Transverse colon (tissue), 4 donors: ENCODE measurements at places on chromosomes 3 and 15. TPM values are rescaled to one million over a fixed set of nuclear protein-coding genes. Genes with fewer than 3 reads are reported as not detected.

The EIF4A2 gene
- 146 TPM for total RNA-seq

The SEC22A gene
- 21.6 TPM for total RNA-seq

The BNIP2 gene
- total RNA-seq, result 131 TPM

The ARPIN gene
- 48.6 TPM for total RNA-seq

The WWTR1 gene
- 40.3 TPM for total RNA-seq

The MESP2 gene
- 0.64 TPM for total RNA-seq

The CPN2 gene
- total RNA-seq, result not detected

The NLGN1 gene
- total RNA-seq, result not detected

The PIGZ gene
- total RNA-seq, result 541 TPM

The CLDN18 gene
- not detected for total RNA-seq

The HDAC11 gene
- 33.2 TPM for total RNA-seq

The STX19 gene
- total RNA-seq, result 17.6 TPM

The CD276 gene
- 110 TPM for total RNA-seq

The IL20RB gene
- total RNA-seq, result 1.7 TPM

The NANOGP8 gene
- total RNA-seq, result 1.1 TPM
